ENCODE measurements at places on chromosomes 16 and 17.

GRCh38 chr16:47568351-47568750 lies 107.2 kb downstream of the PHKB start:
- no peak for DNase-seq

- DNase-seq = no peak
These were observed 4.8 kb upstream of the SHISA9 start for GRCh38 chr16:12896562-12896961.

GRCh38 chr16:28146536-28146935 lies 65.2 kb downstream of the XPO6 start:
- no peak for DNase-seq

GRCh38 chr16:13982451-13982850 lies 62.5 kb downstream of the ERCC4 start:
- no peak for DNase-seq

DNA sequence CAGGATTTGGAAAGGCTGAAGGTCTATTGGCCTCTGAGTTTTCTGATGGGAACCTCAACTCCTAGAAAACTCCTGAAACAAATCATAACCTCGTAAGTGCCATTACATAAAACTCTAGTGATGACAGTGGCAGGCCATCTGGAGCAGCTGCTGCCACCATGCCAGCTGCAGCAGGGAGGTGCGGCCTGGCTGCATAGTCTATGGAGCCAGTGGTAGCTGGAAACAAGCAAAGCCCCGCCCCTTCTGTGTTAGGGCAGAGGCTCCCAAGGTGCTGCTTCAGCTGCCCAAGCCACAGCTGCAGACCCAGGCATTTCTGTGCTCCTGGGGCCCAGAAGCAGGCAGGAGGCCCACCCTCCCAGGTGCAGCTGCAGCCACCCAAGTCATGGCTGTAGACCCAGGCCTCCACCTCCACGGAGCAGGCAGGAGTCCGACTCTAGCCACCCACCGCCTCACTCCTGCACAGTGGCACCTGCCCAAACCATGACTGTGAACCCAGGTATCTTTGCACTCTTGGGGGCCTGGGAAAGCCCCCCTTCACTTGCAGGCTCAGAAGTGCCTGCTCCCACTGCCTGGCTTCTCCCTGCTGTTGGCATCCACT lies 254.1 kb upstream of the KCNJ16 start:
- no peak for DNase-seq

DNA sequence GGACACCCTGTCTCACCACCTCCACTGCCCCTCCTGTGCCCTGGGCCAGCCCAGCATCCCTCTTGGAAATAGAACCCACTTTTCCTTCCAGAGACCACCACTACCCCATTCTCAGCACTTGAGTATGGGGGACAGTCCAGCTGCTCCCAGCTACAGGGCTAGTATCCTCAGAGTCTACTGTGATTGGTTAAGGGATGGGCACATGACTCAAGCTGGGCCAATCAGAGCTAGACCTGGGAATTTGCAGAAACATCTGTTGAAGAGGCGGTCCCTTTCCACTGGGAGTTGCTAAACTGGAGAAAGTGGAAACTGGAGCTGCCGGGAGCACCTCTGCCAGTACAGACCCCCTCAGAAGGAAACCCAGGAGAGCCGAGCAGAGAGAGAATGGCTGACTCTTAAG lies 156.6 kb downstream of the GSG1L start:
- DNase-seq = no peak

GRCh38 chr16:79716645-79717332 lies 116.3 kb upstream of the MAF start:
- DNase-seq = no peak

DNA sequence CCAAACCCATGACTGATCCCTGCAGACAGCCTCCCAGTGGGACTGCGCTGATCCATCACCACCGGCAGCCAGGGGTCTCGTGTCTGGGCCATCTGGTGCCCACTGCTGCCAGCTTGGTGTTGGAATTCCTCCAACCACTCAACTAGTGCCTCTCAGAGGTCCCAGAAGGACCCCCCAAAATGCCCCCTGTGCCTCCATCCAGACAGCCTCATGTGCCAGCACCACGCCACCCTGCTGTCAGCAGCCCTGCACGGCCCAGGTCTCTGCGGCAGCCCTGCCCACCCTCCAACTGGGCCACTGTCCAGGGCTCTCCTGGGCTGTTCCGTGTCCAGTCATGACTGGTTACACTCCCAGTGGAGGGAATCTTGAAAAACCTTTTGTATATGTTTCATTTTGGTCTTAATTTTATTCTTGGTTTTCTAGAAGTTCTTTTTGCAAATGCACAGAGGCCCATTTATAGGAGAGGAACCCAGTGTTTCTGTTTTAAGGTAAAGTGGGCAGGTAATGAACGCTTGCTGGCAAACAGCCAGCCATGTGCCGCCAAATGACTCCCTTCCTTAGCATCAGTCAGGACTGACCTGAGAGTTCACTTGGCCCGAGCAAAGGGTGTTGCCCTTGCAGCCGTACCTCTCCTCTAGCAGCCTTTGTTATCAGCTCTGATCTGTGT lies 34.6 kb downstream of the GRIN2C start:
- no peak for DNase-seq

GRCh38 chr17:3474212-3474611 lies 1.6 kb upstream of the ASPA start:
- DNase-seq = no peak

DNA sequence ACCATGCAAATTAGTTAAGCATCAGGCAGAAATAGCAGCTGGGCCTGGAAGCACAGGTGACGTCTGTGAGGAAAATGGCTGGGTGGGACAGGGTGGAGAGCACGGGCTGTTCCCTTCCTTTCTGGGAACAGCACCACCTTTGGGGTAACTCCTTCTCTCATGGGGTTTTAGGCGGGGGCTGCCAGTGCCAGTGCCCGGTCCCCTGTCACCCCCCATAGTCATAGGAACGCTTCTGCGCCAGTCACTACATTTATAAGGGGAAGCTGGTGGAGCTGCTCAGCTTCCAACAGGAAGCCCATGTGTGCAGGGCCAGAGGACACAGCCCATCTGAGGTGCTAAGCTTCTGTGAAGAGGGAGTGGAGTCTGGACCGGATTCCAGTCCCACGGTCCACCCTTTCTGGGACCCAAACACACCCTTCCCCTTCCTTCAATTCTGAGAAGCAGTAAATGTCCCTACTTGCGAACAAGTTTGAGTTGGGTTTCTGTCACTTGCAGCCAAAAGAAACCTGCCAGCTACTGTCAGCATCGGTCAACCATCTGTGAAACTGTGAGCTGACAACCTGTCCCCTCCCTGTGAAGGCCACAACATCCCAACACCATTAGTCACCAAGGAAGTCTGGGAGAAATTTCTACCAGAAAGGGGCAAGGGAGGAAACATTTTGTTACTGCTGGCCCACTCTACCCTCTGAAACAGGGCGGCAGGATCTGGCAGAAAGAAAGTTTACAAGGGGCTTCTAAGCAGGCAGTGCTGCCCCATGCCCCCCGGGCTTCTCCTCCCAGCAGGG lies 86.0 kb upstream of the AMZ2 start:
- no peak for DNase-seq

DNA sequence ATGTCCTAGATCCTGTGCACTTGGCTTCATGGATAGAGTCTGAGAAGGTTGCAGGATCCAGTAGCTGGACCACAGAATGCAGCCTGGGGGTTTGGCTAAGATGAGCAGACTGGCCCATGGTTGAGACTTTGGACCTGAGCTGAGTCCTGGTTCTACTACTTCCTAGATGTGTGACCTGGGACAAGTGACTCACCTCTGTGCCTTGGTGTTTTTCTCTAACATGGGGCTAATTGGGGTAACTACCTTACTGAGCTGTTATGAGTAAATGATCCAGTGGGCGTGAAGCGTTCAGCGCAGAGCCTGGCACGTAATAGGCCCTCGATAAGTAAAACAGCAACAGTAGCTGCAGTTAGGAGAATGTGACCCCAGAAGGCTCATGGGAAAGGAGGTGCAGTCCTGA lies 38.8 kb downstream of the SNX20 start:
- no peak for DNase-seq

GRCh38 chr16:9109255-9109654 lies 17.8 kb downstream of the HAPSTR1 start:
- DNase-seq = no peak

GRCh38 chr17:19482576-19482975 lies 51.1 kb upstream of the SLC47A1 start:
- DNase-seq = no peak

- no peak for DNase-seq
These were observed 282.9 kb downstream of the RBFOX1 start for GRCh38 chr16:7615565-7615964.

DNA sequence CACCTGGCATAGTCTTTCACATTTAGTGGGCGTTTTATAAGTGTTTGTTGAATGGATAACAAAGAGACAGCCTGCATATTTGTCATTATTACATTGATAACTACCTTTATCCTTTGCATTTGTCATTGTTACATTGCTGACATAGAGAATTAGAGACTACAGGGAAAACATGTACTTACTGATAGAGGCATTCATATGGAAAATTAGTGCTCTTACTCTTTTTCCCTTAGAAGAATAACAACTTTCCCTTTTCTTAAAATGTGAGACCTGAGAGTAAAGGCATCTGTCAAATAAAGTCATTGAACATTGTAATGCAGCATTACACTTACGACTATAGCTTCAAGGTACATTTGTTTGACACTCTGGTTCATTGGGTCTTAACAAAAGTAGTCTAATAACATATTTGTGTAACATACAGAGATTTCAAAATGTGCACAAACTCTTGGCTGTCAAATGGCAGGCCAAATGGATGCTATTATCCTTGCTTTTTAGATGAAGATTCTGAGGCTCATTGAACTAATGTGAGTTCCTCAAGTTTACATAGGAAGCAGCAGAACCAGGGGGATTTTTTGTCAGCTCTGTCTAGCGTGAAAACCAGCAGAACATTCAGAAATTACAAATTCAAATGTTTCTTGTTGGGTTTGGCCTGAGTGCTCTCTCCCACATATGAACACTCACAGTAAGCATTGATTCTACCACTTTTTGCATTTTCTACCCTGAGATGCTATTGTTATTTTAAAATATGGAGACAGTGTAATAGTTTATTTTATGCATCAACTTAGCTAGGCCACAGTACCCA lies 28.5 kb downstream of the SMIM36 start:
- no peak for DNase-seq

DNA sequence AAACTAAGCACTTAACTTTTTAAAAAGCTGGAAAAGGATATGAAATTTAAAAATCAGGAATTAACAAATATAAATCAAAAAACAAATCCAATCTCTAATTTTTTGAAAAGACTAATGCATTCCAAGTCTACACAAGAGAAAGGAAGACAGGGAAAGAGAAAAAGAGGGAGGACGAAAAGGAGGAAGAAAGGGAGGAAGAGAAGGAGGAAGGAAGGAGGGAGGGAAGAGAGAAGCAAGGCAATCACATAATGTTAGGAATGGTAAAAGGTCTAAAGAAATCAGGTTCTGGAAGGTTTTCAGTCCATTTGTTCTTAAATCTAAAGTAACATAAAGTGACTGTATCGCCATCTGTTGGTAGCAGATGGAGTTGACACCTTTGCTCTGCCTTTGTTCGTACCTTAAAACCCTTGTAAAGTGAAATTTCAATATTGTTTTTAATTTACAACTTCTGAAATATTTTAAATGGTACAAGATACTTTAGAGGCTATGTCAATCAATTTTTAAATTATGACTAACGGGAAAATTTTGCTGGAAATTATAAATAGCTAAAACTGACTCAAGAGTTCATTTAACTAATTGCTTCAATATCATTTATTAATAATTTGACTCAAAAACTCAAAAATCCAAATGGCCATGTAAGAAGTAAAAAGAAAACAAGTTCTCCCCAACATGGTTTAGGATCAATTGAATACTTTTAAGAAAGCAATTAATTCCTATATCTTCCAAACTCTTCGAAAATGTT lies 20.4 kb upstream of the CDYL2 start:
- no peak for DNase-seq

GRCh38 chr17:77209330-77209748 lies 68.6 kb downstream of the SEC14L1 start:
- DNase-seq = no peak

- DNase-seq = no peak
These were observed 8.6 kb downstream of the ADGRG1 start for GRCh38 chr16:57637020-57637419.

DNA sequence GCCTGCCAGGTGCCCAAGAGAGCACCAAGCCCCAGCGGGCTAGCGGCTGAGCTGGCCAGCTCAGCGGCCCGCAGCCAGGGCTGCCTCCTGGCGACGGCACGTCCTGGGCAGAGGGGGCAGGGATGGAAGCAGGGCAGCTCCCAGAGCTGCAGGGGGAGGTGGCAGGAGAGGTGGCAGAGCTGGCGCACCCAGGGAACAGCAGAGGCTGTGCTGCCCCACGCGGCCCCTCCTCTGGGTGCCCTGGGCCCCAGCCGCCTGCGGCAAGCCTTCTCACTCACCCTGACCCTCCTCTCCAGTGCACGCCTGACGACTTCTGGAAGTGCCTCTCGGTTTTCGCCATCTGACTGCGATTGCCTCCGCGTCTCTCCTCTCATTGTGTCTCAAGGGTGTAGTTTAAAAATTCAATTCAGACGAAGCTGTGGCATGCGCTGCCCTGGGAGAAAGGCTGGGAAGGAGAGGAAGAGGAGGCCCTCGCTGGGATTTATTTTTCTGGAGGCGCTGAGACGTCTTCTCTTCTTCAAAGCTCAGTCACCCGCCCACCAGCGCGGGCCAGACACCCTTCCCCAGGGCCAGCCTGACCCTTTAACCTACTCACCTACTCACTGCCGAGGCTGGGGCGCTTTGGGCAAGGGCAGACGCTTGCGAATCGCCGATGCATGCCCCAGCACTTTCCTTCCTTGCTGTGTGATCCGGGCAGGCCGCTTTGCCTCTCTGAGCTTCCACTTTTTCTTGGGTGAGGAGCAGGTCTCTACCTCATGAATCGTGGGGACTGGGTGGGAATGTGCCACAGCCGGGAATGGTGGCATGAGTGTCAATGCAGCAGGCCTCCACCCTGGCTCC lies 24.9 kb downstream of the GSE1 start:
- DNase-seq = no peak

- DNase-seq = no peak
These were observed 23.4 kb upstream of the SREBF1 start for GRCh38 chr17:17859909-17860765.

DNA sequence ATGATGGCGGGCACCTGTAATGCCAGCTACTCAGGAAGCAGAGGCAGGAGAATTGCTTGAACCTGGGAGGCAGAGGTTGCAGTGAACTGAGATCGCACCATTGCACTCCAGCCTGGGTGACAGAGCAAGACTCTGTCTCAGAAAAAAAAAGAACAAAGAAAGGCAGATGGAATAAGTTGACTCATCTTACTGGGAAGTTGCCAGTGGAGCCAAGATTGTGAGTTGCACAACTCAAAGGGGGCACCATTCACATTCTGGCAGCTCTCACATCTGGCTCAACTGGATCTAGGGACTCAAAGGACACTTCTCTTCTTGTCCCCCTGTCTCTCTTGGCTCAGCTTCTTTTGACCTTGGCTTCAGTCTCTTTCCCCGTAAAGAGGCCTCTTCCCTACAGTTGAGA lies 53.7 kb upstream of the ETV4 start:
- DNase-seq = no peak

GRCh38 chr17:7825206-7825990 lies 8.6 kb upstream of the KDM6B start:
- no peak for DNase-seq

- DNase-seq = no peak
These were observed 25.5 kb upstream of the SSTR2 start for GRCh38 chr17:73139296-73139695.

GRCh38 chr17:45993962-45994627 lies 5.0 kb upstream of the STH start:
- no peak for DNase-seq

GRCh38 chr17:39926588-39927100 lies 757 bp downstream of the ORMDL3 start:
- DNase-seq = no peak
